T-helper 9 cell (primary cell): ENCODE measurements at places on chromosomes 1 and 21.

GRCh38 chr1:7703321-7704213 is 67.5 kb upstream of the VAMP3 start:
- DNase-seq: peak; percentile 26

DNA sequence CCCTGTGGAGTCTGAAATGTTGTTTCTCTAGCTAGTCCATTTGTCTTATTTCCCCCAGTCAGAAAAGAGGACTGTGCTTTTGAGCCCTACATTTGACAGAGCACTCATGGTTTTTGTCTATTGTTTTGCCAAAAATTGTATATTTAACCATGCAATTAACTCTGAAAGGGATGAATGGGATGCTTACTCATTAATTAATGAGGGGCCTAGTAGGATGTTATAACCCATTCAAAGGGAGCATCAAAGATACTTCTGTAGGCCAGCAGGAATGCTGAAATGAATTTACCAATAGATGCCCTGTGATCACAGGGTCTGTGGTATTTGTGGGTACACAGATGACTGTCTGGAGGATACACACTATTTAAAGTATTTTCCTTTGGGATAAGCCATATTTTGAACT is 147.7 kb downstream of the FCRL5 start:
- no peak for DNase-seq

GRCh38 chr1:67169496-67169895 is 3.2 kb downstream of the IL23R start:
- no peak for DNase-seq

DNA sequence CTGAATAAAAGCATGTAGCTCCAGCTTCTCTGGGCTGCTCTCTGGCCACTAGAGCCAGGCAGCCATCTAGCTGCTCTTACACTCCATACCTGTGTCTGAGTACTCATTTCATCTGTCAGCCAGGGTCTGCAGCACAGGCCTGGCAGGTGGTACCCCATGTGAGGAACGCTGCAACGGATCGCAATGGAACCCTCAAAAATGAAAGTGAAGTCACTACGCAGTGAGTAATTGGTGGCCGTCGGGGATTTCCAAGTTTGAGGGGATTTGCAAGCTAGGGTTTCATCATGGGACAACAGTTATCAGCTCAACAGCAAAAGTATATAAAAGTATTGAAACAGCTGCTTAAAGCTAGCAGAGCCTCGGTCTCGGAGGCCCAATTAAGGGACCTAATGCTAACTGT is 186.7 kb downstream of the HFM1 start:
- DNase-seq: no peak

DNA sequence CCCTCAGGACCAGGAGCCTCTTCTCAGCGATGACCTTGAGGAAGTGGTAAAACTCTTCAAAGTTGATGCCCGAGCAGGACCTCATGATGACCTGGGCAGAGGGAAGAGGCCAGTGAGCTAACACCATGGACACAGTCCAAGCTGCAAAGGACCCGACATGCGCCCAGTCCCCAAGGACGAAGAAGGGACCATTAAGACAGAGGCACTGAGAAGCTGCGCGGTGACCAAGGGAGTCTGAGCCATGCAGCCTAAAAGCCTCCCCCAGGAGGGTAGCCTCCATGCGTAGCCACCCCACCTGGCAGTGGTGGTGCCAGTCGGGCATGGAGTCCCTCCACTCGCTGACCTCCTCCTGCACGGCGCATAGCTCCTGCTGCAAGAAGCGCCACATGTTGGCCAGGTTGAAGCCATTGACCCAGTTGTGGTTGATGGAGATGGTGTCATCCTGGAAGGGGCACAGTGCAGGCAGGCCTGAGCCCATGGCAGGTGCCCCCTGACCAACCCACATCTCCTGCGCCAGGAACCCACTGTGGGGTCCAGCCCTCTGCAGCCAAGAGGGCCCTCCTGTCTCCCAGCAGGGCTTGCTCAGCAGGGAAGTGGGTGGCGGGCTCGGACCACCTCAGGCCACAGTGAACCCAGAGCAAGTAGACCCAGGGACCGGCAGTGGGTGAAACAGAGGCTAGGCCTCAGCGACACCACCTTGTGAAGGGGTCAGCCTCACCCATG is 2.4 kb downstream of the JMJD4 start:
- DNase-seq: no peak

DNA sequence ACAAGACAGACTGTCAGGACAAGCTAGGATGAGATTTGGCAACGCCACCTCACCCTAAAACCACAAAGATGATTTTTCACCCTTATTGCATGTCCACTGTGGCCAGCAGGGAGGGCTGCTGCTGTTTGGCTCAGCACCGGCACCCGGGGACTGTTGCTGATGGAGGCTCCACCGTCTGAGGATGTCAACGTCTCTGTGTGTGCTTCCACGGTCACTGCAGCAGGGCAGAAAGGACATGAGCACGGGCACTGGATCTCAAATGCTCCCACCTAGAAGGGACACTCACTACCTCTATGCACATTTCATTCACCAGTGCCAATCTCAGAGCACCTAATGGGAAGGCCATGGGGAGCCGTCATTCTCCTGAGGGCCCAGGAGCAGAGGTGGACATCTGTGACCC is 599.6 kb downstream of the PTPRU start:
- DNase-seq: no peak

DNA sequence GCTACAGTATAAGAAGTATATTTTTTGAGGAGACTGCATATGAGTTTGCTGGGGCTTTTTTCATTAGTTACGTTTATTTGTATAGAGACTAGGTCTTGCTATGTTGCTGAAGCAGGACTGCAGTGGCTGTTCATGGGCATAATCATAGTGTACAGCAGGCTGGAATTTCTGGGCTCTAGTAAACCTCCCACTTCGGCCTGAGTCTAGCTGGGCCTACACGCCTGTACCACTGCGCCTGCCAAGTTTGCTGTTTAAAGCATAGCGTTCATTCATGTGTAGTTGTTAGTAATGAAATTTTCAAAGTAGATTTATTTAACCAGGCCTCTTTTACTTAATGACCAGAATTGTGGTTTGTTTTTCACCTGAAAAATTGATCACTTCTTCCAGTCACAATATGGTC is 33.8 kb downstream of the HS2ST1 start:
- DNase-seq: no peak

DNA sequence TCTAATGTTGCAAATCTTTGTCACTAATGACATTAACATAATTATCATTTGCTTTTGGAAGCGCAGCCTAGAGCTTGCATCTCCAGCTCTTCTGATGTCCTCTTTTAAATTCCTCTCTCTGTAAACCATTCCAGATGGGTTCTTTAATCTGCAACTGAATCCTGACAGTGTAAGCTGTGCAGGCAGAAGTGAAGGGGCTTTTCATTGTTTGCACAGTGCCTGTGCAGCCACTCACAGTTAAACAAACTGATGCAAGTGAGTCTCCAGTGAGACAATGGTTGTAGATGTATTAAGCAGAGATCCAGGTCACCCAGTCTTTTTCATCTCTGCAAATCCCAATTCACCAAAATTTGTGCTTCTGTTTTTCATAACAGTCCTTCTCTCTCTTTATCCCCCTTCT is 22.5 kb upstream of the FCRL5 start:
- no peak for DNase-seq
